ENCODE measurements at places on chromosomes 16 and 17.

DNA sequence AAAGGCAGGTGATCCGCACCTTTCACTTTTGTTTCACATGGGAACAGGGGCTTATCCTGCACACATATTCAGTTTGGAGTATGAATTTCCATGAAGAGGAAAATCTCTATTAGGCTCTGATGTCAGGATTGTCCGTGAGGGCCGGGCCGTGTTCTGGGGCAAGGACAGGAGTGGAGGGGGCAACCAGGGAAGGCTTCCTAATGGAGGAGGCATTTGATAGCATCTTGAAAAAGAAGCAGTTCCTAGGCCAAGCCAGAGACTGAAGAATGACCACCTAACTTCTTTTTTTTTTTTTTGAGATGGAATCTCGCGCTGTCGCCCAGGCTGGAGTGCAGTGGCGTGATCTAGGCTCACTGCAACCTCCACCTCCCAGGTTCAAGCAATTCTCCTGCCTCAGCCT, 174.2 kb downstream of the SEC14L1 start:
- DNase-seq = no peak

DNA sequence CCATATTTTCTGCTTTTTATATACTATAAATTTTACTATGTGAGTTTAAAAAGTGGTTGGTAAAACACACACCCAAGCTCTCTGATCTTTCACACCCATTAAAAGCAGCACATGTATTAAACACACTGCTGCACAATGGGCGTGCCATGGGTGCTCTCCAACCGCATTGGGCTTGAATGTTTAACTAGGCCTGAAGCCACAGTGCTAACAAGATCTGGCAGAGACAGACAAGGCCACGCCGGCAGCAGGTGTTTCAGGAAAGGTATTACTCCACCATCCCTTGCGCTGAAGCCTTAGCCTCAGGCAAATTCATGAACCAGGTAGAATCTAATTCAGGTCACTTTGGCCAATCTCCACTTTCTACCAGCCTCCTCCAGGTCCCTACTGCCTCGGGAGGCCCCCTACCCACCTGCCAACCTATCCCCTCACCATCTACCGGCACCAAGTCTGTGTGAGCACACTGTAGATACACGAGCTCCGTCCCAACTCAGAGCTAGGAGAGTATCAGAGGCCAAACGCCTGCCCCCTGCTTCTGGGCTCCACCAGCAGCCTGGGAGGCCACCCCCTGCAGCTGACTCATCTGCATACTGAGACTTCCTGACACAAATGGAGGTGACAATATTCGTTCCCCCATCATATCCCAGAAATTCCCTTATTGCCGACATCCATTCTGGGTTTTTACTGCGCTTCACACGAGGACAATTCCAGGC, 95.0 kb downstream of the ADCY9 start:
- no peak for DNase-seq

GRCh38 chr17:76056882-76057281, 15.4 kb downstream of the SRP68 start:
- no peak for DNase-seq

DNA sequence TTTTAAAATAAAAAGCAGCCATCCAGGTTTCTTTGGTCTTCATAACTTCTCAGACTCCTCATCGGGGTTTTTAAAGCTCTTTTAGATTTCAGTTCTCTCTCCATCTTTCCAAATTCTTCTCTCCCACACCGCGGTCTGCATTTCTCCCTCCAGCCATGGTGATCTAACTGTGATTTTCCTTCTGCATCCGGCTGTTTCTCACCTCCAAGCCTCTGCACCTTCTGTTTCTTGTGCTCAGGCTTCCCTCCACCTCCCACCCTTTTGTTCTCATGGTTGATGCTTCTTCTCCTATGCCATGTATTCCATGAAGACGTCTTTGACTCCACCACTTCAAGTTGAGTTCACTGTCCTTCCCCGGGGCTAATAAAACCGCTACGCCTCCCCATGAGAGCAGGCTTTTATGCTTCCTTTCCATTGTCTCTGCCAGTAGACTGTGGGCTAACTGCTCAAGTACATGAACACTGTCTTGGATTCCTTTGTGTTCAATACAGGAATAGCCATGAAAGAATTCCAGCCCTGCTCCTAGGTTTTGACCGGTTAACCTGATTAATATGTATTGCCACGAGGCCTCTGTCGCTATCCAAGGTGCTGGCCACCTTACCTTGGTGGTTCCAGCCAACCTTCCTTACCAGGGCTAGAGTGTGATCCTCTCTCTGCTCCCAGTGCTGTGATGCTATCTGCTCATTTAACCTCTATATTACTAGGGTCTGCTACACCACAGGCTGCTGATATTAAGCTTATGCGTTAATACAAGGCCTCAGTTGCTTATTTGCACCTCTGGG, 625.1 kb downstream of the HS3ST4 start:
- no peak for DNase-seq

GRCh38 chr17:43848601-43849000, 1.6 kb downstream of the CD300LG start:
- no peak for DNase-seq

GRCh38 chr17:59620518-59621259, 994 bp downstream of the CLTC start:
- peak; percentile 80 for DNase-seq

DNA sequence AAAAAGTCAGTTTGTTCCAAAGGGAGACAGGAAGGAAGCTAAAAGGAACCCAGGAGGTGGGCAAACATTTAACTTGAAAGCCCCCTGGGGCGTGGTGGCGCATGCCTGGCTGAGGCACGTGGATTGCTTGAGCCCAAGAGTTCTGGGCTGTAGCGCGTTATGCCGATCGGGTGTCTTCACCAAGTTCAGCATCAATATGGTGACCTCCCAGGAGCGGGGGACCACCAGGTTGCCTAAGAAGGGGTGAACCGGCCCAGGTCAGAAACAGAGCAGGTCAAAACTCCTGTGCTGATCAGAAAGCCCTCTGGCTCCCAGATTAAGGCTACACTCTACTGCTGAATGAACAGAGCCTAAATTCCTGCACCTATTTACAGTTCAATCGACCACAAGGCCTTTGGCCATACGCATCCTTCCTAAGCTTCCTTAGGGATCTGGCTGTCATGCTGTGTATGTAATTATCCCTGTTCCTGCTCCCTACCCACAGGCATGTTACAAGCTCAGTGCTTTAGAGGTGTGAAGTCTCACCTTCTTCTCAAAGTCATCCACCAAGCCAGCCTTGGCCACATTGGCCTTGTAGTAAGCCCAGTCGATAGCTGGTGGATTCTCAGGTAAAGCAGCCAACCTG, 5.0 kb downstream of the ATP5PD start:
- DNase-seq = no peak

DNA sequence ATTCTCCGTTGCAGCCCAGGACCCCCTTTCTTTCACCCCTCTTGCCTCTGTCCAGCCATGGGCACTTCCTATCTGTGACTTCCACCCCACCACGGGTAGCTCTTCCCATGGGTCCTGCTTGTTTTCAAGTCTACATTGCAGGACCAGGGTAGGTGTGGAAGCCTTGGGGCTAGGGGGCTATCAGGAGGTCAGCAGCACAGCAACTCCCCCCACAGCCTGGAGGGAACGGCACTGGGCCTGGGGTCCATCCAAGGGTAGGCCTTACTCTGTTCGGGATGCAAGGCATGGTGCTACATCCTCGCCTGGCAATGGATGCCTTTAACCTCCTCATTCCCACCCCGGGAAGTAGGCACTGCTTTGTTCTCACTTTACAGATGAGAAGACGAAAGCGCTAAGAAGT, 109.3 kb downstream of the IRX5 start:
- DNase-seq = no peak

DNA sequence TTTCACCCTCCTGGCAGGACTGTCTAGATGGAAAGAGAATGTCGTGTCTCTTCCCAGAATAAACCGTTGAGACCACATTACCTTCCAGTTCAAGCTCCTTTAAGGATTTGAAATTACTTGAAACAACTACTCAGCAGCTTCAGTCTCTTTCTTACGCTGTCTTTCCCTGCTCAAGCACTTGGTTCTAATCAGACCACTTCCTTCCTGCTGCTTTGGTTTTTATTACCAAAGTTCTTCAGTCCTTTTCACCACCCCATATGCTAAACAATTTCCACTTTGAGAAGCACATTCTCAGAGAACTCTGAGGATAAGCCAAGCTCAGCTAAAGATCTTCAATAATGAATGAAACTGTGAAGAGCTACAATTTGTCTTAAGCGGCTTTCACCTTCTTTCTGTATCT, 105.4 kb downstream of the STX8 start:
- no peak for DNase-seq

DNA sequence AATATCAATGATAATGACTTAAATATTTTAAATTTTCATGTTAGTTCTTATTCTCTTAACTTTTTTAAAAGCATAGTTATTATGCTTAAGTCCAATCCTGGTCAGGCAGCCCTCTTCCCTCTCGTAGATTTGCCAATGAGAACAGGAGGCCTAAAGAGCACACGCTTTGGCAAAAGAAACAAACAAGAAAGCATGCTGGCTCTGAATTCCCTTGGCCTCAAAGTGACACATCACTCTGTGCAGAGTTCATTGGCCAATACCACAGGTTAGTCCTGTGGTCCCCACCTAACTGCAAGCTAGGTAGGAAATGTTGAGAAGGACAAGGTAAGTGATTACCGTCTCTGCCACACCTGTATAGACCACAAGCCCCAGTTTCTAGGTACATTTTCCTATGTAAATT, 61.5 kb downstream of the MYO1D start:
- DNase-seq = no peak

GRCh38 chr16:5036228-5037156, 2.8 kb upstream of the NAGPA start:
- no peak for DNase-seq

DNA sequence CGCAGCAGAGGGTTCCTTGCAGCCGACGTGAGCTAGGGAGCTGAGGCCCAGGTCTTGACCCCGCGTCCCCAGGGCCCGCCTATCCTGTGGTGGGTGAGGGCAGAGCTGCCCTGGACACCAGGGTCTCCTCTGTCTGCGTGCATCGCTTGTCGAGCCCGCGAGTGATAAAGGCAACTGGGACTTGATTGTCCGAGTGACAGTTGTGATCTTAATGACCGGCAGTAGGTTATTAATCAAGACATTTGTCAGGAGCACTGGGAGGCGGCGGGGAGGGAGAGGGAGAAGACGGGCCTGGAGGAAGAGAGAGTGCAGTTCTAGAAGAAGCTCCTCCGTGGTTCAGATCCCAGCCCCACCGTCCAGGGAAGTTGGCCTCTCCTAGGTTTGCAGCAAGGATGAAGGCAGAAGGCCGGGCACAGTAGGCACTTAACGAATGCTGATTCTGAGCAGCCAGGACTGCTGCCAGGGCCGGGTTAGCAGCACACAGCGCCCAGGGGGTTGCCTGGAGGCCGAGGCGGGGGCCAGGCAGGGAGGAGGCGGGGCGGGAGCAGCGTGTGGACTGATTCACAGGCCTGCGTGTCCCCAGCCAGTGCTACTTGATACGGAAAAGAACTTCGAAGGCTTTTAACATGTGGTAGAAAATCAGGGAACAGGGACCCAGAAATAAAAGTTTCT, 11.3 kb upstream of the GSE1 start:
- no peak for DNase-seq

DNA sequence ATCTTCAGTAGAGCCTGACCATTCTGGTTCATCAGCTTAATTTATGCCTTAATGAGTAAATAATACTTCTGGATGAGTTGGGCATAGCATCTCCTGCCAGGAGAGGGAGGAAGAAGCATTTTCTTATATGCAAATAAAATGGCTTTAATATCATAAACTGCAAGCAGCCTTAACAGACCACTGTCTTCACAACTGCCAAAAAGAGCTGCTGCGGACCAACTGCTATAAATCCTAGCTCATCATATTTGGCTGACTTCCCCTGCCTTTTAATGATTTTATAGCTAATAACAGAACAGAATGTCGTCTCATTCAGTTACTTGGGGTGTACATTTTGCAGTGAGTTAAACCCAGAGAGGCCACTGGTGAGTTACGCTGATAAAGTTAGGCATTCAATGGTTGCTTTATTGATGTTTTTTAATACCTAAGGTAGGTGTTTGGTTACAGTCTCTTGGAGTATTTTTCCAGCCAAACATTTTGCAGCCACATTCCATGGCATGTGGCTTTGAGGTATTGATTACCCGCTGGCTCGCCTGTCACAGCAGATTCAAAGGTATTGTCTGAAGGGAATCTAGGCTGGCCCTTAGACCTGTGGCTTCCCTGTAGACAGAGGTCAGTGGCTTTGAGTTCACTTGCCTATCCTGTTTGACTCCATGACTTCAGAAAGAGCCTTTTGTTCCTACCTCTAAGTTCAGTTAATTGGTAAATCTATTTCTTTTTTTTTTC, 16.4 kb downstream of the FAM20A start:
- DNase-seq = no peak

- DNase-seq = no peak
Measured at GRCh38 chr16:85126705-85127378, 14.6 kb upstream of the CIBAR2 start.

DNA sequence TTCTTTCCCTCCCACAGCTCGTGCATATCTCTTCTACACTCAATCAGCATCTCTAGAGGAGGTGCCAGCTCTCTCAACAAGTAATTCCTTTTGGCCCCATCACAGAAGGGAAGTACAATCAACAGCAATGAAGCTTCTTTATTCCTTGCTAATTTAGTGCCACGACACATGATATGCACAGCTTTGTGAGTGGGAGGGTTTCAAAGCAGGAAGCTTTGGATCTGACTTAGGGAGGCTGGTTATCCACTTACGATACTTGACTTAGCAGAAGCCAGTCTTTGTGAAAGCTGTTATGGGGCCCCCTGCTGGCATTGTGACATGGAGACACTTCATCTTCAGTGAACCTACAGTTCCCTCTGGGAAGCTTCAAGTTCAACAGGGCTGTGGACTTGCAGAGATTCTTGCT, 81.0 kb downstream of the TMEM100 start:
- DNase-seq = peak; percentile 18

DNA sequence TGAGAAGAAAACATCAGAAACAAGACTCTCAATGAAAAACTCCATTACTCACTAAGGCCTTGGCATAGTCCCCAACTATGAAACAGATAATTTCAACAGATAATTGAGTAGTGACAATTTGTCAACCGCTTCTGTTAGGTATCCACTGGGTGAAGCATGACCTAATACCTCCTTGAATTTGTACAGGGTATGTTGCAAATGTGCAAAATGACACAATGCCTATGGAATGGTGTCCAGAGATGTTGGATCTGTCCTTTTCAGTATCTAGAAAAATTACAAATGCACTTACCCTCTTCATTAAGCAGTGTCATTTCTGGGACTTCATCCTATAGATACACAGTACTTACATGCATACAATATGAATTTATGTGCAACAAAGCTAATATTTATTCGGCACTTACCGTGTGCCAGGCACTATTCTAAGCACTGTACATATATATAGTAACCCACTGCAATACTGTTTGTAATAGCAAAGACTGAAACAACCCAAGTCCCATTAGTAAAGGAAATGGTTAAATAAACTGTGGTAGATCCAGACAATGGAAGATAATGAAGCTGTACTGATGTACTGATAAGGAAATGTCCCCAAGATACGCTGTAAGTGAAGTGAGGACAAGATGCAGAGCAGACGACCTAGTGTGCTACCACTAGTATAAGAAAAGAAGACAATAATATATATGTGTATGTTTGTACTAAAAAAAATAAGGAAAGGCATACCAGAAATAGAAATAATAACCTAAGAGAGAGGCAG, 21.4 kb upstream of the SLC6A4 start:
- DNase-seq = no peak

Data from RKO (cell line).